ENCODE measurements at places on chromosomes 4 and X.

- DNase-seq = peak; percentile 42
Measured at GRCh38 chr4:1871471-1872021, 353 bp downstream of the NSD2 start.

DNA sequence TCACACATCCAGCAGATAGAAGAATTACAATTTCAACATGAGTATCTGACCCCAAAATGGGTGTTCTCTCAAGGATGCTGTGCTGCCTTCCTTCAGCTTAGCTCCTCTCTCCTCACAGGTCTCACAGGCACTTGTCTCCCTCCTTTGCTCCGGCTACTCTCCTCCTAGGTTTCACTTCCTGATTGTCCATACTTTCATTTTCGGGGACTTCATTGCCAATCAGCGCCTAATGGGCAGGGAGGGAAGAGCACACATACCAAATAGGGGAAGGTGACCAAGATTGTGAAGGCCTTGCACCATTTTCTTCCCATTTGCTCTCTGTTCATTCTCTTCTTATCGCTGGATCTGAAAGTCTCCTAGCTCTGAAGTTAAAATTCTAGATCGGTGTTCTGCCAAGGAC, 125.4 kb upstream of the EOLA2 start:
- no peak for DNase-seq

DNA sequence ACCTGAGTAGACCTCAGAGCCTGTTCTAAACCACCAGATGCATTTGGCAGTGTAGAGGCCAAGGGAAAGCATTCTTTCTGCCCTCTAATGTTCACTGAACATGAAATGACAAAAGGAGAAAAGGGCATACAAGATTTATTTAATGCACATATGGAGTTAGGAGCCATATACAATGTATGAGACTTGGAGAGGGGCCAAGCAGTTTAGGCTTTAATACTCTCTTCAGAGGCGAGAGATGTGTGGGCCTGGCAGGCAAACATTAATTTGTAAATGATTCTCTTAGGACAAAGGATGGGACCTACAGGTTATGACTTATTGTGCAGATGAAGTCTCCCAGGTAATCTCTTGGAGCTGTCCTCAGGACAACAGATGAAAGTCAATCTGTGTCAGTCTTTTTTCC, 631.9 kb downstream of the ADGRL3 start:
- no peak for DNase-seq

DNA sequence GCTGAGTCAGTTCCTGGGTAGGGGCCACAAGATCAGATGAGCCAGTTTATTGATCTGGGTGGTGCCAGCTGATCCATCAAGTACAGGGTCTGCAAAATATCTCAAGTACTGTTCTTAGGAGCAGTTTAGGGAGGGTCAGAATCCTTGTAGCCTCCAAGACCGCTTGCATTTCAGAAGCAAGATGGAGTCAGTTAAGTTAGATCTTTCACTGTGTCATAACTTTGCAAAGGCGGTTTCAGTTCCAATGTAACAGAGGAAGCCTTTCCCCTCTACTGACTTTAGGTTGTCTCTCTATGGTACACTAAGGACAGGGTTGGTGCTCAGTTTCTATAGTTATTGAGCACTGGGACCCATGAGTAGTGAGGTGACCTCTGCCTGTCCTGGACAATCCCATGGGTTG, 127.3 kb upstream of the WDR1 start:
- no peak for DNase-seq

GRCh38 chr4:80343887-80344286, 8.4 kb downstream of the CFAP299 start:
- no peak for DNase-seq

DNA sequence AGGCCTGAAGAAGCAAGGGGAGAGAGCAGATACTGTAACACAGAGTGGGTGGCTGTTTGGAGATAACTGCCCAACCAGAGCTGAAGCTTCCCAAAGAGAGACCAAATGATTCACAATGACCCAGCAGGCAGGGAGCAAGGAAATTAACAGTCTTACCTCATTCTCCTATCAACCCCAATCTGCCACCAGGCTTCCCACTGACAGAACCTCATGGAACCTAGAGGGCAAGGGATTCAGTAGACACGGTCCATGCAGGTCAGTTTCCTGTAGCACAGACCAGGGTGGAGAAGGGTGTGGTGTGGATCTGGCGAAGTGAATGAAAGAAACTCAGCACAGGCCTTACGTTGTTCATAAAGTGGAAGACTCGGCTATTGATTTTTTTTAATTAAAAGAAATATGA, 60.7 kb upstream of the ALB start:
- no peak for DNase-seq

GRCh38 chr4:61994036-61994435, 793.9 kb downstream of the ADGRL3 start:
- DNase-seq = no peak

DNA sequence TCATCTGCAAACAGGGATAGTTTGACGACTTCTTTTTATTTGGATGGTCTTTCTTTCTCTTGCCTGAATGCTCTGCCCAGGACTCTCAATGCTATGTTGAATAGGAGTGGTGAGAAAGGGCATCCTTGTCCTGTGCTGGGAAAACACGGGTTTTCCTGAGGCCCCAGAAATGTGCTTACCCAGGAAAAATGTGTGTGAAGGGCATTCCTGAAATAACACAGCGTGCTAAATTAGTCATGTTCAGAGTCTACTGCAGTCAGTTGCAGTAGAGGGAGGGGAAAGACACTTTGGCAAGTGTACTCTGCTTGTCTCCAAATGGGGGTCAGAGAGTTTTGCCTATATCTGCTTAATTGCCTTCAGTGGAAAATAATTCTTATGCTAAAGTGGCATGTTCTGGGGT, 153.9 kb downstream of the CCNG2 start:
- DNase-seq = no peak

- no peak for DNase-seq
Measured at GRCh38 chrX:49000636-49001035, 1.4 kb downstream of the GRIPAP1 start.

- no peak for DNase-seq
Measured at GRCh38 chr4:76407440-76408119, 13.4 kb downstream of the CCDC158 start.

DNA sequence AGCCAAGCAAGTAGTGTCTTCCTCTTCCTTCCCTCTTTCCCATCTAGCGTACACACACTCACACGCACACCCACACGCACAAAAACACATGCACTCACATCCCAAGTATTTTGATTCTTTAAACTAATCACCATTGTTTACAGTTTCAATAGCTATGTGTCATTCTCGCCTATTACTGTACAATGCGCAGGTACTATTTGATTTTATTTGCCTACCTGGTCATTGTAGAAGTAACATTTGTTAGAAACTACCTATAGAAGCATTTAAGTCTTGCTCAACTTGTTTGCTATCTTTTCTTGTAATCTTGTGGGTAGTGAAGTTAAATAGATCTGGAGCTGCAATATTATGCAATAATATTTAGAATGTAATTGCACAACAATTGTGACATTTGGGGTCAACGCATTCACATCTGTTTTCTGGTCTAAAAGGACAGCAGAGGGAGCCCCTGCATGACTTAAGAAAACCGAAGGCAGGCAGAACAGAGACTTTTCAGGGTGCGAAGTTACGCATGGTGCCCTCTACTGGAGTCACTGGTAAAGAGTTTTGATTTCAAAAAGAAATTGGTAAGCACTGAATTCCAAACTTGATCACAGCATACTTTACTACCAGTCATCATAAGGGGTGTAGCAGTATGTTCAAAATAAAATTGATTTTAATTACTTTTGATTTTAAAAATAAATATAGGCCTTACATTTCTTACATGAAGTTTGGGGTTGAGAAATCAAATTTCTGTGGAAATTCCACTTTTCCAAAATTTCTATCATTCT, 503.3 kb upstream of the FAM241A start:
- DNase-seq = peak; percentile 64

DNA sequence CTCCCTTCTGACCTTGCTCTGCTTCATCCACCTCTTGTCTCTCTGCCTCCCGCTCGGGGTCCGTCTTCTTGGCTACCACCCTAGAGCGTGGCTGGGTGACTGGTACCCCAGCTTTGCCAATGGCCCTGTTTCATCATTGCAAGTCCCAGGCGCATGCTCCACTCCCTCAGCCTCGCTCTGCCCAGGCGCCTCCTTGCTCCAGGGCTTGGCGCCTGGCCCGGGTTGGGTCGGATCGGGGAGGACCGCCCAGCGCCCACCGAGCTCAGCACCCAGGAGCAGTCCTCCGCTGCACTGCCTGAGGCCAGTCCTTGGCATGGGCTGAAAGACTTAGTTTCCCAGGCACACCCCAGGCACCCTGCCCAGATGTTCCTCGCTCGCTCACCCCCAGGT, 577 bp downstream of the BGN start:
- no peak for DNase-seq

- DNase-seq = no peak
Measured at GRCh38 chr4:150826306-150826705, 188.8 kb downstream of the LRBA start.

GRCh38 chr4:189511581-189511980, 429.1 kb upstream of the FRG1 start:
- no peak for DNase-seq

DNA sequence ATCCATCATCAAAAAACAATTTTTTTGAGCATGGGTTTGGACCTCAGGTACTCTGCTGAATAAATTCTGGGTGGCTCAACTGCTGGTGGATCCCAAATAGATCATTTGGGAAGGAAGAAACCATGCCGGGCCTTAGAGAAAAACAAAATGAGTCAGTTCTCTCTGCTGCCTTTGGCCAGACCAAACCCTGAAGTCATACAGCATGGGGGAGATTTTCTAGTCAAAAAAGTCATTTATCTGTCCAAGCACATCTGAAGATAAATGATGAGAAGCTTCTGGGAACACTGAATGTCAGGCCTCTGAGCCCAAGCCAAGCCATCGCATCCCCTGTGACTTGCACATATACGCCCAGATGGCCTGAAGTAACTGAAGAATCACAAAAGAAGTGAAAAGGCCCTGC, 261.4 kb downstream of the DHX15 start:
- no peak for DNase-seq

DNA sequence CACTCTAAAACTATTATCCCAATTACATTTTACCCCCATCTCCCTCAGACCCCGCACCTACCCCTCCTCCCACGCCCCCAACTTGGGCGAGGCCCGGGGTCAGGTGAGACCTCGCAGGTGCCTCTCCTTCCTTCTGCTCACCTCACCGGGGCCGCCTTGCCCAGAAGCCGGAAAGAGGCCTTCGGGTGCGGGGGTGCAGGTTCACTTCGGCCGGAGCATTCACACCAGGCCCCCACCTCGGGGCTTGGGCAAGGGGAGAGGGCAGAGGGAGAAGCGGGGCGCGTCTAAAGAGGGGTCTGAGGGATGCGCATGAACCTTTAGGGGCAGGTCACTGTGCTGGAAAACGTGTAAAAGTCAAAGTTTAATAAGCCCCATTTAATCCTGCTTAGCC, 427 bp downstream of the ZNF182 start:
- DNase-seq = peak; percentile 33

GRCh38 chrX:153725039-153725831, 579 bp downstream of the ABCD1 start:
- peak; percentile 34 for DNase-seq

GRCh38 chr4:67861513-67861912, 22.3 kb downstream of the TMPRSS11D start:
- no peak for DNase-seq

- DNase-seq = no peak
Measured at GRCh38 chr4:22071749-22072148, 123.2 kb upstream of the KCNIP4 start.

DNA sequence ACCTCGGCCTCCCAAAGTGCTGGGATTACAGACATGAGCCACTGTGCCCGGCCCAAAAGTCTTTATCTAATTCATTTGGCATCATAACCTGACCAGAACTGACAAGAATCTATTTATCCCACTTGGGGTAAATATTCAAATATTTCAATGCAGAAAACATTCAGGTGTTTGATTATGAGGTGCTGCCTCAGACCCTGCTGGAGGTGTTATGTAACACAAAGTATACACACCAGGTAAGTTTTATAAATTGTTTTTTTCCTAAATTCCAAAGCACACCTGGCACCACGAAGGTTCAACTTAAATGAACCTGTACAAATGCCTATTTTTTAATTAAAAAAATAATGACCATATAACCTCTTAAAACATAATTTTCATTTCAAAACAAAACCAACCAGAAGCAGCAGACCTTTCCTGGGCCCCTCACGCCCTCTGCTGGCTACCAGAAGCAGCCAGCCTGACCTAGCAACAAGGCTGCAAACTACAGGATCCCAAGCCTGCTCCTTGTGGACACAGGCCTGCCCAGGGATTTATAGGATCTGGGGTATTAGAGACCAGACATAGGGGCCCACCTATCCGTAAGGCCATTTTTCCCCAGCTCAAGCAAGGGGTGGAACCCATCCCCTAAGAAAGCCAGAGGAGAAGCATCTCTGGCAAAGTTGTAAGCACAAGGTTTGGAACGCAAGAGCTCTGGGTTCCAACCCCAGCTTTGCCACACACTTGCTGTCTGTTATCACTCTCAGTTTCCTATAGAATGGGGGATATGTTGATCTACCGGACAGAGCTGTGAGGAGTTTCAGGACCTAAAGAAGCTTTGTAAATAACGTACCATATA, 11.7 kb downstream of the OTUD5 start:
- DNase-seq = peak; percentile 61

- DNase-seq = no peak
Measured at GRCh38 chrX:32987142-32987541, 224.2 kb downstream of the DMD start.

DNA sequence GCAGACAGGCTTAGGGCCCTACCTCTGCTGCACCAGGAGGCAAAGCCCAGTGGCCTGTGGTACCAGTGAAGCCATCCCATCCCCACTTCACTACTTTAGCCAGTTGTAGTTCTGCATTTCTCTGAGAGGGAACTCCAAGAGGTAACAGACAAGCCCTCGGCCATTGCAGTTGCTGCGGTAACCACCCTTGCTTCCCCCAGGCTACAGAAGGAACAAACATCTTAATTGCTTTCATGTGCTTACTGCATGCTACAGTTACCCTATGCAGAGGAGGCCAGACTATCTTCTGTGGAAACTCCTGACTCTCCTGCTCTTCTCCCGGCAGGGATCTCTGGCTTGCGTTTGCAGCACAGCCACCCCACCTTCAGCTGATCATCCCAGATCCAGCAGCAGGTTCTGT, 67.8 kb downstream of the SPIN4 start:
- no peak for DNase-seq

DNA sequence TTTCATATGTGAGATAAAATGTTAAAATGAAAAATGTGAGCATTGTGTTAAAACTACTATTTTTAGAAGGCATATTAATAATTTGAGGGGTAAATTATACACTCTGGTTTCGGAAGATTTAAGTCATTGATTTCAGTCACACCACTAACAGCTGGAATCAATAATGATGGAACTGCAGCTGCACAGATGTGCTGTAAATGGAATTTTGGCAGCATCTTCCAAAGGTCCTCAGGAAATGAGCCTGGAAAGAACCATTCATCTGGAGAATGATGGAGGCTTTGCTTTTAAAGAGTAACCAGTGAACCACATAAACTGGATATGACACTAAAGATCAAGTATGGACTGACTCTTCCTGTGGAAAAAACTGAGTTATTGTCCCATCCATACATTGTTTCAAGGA, 759.0 kb upstream of the EPHA5 start:
- DNase-seq = no peak

- no peak for DNase-seq
Measured at GRCh38 chr4:30719454-30720020, 632 bp upstream of the PCDH7 start.

Data from activated CD8-positive, alpha-beta T cell treated with anti-CD3 and anti-CD28 coated beads, Interleukin-2, amount 10 ng/mL, durations not matched to agents 7 days and 5 days (primary cell).